ENCODE measurements at places on chromosomes 11 and 22. TPM values are rescaled to one million over a fixed set of nuclear protein-coding genes. Genes with fewer than 3 reads are reported as not detected.

- no peak for DNase-seq
Measured at GRCh38 chr11:119525180-119525866, 102.4 kb upstream of the THY1 start.

GRCh38 chr11:14973621-14974514 lies 1.7 kb upstream of the CALCA start:
- DNase-seq, result no peak

- DNase-seq, result no peak
Measured at GRCh38 chr11:50412832-50413231, 380.2 kb downstream of the OR4C45 start.

DNA sequence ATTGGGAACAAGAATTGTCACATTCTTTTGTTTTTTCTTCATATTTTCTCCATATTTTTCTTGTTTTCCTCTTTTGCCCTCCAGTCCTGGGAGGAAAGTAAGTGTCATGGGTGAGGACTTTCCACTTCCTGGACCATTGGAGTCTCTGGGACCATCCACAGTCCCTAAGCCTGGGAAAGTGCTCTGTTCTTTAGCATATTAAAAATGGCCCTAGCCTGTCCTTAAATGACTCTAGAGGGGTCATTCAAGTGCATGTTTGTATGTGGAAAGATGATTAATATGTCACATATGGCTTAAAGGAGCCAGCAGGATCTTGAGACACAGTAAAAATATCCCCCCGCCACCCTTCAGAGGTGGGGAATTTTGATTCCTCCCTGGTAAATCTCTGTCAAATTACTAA lies 20.1 kb upstream of the SCGB1D1 start:
- DNase-seq, result no peak

- DNase-seq, result no peak
Measured at GRCh38 chr11:104165014-104165413, 1.1 kb upstream of the PDGFD start.

The CHRNA10 gene
- total RNA-seq, result 0.13 TPM

DNA sequence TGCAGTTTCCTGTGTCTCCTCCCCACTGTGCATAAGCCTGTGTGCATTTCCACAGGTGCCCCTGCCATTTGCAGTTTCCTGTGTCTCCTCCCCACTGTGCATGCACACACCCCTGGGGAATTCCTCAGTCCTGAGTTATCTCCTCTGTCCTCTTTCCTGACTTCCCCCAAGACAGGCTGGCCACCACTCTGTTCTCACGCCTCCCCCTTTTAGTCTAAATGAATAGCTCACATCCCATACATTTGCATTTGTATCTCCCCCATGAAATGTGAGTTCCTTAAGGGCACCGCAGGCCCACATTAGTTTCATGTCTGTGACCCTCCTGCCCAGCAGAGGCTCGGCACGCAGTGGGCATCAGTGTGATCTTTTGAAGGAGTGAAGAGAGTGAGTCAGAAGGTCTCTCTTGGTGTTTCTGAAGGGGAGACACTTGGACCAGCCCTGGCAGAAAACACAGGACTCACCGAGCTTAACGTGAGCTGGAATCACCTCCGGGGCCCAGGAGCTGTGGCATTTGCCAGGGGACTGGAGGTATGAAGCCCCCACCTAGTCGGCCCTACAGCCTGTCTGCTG lies 6.2 kb downstream of the LRRC74B start:
- DNase-seq, result no peak

GRCh38 chr22:47474464-47474863 lies 712.0 kb downstream of the TBC1D22A start:
- DNase-seq, result no peak

The HTR3B gene
- total RNA-seq, result not detected

DNA sequence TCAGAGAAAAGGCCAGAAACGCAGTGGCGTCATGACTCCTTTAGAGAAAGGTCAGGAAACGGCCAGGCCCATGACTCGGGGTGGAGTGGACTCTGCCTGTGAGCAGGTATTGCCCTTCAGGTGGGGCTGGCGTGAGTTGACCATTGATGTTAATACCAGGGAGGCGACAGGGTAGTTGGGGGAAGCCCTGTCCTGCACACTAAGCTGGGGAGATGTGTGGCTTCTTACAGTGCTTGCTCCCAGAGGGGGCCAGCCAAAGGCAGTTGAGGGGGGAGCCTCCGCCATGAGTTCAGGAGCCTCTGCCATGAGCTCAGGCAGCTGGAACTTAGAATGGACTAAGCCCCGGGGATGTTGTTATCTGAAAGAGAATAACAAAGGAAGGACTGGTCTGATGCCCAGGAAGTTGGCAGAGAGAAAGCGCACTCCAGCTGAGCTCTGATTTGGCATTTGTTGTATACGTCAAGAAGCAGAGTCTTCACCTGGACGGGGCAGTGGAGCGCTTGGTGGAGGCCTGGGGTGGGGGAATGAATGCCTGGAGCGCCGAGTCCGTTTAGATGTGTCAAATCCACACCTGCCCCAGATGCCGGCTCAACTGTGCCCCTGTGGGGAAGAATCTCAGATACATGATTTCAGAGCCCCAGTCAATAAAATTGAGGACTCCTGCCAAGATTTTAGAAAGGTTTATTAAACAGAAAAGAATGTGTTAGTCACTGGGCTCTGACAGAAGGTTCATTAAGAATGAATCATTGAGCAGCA lies 222.5 kb downstream of the TBC1D22A start:
- DNase-seq, result peak; percentile 40

Measured in dermis microvascular lymphatic vessel endothelial cell (primary cell).